ENCODE measurements at places on chromosomes 7 and 10.

DNA sequence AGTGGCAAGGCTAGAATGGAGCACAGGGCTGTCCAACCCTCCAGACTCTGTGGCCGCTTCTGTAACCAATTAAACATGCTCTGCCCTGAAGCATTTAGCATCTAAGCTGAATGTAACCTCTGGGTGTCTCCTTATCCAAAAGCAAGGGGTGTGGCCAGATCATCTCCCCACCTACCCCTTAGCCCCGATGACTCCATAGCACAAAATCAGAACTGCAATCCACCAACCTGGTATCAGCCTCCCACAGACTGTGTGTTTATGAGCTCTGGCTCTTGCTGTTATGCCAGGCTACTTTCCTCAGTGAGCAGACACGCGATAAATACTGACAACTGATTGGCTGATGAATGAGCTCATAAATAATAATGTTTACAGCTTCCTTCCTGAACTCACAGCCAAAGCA is 3.2 kb downstream of the FRMD4A start:
- DNase-seq: no peak

DNA sequence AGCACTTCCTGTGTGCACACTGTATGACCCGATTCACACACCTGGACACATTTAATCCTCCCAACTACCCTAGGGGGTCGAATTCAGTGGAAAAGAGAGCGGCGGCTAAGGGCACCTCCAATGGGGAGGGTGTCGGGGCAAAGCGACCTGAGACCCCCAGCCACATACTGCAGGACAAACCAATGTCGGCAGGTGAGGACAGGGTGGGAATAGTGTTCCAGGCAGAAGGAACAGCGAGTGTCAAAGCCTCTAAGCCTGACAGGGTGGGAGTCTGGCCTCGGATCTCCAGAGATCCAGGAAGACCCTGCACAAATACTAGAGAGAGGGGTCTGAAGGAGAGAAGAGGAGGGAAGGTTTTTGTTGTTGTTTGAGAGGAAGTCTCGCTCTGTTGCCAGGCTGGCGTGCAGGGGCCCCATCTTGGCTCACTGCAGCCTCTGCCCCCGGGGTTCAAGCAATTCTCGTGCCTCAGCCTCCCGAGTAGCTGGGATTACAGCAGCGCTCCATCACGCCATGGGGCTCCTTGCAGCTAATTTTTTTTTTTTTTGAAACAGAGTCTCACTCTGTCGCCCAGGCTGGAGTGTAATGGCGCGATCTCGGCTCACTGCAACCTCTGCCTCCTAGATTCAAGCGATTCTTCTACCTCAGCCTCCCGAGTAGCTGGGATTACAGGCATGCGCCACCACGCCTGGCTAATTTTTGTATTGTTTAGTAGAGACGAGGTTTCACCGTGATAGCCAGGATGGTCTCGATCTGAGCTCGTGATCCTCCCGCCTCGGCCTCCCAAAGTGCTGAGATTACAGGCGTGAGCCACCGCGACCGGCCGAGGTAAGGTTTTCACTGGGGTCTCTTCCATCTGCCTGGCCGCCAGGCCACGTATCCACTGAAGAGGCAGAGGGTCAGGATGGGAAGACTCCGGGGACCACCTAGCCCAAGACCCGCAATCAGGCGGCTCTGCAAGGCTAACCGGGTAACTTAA is 1.2 kb upstream of the ARPC1B start:
- DNase-seq: no peak

- DNase-seq: no peak
Observed at GRCh38 chr10:29005988-29006387, 282.9 kb upstream of the LYZL1 start.

GRCh38 chr7:105674200-105674920 is 93.1 kb upstream of the EFCAB10 start:
- DNase-seq: no peak

DNA sequence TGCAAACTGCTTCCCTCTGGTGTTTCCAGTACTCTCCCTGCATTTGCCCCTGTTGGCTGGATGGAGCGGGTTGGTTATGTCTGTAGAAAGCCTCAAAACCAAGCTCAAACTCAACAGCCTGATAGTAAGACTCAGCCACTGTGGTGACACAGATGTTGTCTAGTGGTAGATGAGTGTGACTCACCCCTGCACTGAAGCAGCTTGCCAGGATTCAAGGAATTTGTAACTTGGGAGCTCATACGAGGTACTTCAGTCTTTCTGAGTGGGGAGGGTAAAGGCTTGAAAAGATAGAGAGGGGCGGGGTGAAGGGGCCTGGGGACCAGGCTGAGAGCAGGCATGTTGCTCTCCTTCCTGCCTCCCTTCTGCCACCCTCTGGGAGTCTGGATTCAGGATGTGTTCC is 22.9 kb upstream of the AQP1 start:
- DNase-seq: no peak

All from activated T-cell treated with anti-CD3 and anti-CD28 coated beads for 4 hours (primary cell).